ENCODE measurements at places on chromosomes 16 and 17. TPM values are rescaled to one million over a fixed set of nuclear protein-coding genes. Genes with fewer than 3 reads are reported as not detected.

Gene RNF157
- 26.7 TPM for polyA plus RNA-seq

DNA sequence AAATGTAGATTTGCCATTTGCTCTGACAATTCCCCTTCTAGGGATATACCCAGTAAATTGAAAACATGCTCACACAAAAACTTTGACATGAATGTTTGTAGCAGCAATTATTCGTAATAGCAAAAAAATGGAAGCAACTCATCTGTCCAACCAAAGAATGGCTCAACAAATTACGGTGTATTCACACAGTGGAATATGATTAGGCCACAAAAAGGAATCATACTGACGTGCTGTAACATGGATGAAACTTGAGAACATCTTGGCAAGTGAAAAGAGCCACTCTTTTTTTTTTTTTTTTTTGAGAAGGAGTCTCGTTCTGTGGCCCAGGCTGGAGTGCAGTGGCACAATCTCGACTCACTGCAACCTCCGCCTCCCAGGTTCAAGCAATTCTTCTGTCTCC lies 24.1 kb upstream of the SPNS3 start:
- DNase-seq = no peak

DNA sequence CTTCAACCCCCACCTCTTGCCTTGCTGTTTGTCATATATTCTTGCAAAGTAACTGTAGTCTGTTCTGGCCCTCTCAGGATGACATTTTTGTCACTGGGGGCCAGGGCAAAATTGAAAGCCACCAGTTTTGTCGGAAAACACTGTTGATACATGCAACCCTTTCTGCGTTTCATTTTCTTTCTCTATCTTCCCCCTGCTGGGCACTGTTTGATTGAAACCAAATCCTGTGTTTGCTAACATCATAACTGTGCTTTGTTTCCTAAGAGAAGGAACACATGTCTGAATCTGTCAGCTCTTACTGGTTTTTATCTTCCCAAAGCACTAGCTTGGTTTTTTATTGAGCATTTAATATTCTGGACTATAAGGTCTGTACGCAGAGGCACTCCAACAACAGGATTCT lies 11.7 kb upstream of the CPPED1 start:
- no peak for DNase-seq

DNA sequence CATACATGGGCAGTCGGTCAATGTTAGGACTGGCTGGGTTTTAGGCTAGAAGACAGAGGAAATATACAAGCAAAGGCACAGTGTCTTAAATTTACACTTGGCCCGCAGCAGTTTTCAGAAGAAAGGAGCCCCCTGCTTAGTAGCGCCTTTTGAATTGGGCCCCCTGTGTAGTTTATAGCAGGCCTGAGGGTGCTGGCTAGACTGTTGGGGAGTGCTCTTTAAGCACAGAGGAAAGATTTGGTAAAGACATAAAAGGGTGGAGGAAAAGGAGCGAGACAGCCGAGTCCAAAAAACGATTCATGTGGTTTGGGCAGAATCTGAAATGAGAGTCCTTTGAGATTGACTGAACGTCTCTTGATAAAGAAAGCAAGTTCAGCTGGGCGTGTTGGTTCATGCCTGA lies 10.6 kb downstream of the RMI2 start:
- no peak for DNase-seq

GRCh38 chr17:7922845-7923628 lies 6.6 kb downstream of the KCNAB3 start:
- peak; percentile 82 for DNase-seq

GRCh38 chr17:51778842-51779241 lies 379.7 kb downstream of the CA10 start:
- DNase-seq = no peak

GRCh38 chr16:88498576-88499208 lies 45.6 kb downstream of the ZFPM1 start:
- DNase-seq = no peak

- DNase-seq = no peak
Measured at GRCh38 chr16:89472711-89473075, 17.7 kb downstream of the ANKRD11 start.

DNA sequence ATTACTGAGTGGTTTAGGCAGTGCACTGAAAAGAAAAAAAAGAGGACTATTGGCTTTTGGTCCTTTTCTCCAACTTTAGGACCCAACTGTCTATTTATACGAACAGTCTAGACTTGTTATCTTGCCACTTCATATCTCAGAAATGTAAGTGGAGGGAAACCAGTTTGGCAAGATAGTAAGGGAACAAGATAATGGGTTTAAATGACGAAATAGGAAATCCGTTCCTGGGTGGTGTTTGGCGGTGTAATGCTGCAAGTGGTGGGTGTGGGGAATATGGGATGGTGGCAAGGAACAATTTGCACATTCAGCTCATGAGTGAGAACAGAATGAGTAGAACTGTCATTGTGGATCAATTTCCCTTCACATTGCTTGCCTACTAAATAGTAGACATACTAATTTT lies 44.7 kb downstream of the GRB7 start:
- no peak for DNase-seq

- DNase-seq = no peak
Measured at GRCh38 chr17:17938388-17939107, 33.7 kb downstream of the TOM1L2 start.

- no peak for DNase-seq
Measured at GRCh38 chr17:33873201-33873617, 381.9 kb upstream of the CCL2 start.

DNA sequence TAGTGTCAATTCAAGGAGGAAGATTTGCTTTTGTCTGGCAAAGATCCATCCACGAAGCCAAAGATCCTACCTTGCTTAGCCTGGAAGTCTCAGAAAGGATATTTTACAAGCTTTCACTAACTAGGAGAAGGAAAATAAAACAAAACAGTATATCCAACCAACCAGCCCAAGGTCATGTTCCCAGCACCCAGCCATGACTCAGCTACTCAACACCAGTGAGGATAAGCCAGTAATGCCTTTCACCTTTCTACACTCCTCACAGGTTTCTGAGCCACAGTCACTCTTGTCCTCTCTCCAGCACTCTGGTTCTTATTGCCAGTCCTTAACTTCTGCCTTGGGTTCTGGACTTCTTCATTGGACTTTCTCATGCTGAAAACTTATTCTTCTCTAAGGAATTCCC lies 116.2 kb downstream of the CDH11 start:
- no peak for DNase-seq
